KBM-7 (cell line): ENCODE measurements at places on chromosomes 12 and 14.

DNA sequence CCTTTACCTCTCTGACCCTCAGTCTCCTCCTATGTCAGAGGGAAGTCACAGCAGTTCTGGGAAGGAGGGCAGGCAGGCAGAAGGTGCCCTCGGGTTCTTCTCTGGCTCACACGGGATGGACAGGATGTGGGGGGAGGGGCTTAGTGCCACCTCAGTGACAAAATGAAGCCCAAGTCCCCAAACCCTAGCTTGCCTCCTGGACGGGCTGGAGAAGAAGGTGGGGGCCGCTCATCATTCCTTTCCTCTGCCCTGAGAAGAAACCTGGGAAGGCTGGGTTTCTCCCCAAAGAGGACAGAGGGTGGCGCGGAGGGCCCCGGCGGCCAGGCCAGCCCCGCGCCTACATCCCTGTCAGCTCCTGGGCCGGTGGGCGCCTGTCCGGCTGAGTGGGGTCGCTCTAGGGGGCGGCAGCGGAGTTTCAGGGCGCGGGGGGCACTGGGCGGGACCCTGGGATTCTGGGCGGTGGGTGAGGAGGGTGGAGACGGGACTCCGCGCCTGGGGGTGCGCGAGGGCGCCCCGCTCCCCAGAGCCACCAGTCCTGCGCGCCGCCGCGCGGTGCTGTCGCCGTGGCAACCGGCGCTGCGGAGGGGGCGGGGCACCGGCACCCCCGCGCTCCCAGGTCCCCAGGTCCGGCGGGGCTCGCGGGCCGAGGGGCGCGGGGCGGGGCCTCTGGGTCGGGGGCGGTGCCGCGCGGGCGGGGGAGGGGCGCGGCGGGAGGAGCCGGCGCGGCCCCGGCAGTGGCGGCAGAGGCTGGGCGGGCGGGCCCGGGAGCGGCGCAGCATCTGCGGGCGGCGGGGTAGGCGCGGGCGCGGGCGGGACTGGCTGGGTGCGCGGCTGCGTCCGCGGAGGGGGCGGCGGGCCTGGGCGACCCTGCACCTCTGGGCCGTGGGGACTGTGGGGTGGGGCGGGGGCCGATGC is at the start of gene TMEM121:
Gene TMEM121 (plus strand): TSS at position 723 of the 915 bp plus-strand sequence. CDS start 2,252 bp downstream, outside the sequence.
- peak; percentile 39 for DNase-seq

DNA sequence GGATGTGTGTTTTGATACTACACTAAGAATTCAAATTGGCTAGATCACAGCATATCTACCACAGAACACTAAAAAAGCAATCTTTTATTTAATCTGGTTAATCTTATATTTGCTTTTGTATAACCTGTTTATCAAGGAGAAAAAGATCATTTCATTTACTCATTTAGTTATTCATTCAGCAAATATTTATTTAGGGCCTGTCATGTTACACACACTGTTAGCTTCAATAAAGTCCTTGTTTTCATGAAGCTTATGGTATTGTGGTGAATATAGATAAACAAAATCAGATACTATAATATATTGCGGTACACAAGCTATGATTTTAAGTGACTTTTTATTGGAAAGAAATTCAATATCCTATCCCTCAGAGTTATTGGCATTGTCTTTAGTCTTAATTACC is 350.8 kb downstream of the LRFN5 start:
- no peak for DNase-seq

DNA sequence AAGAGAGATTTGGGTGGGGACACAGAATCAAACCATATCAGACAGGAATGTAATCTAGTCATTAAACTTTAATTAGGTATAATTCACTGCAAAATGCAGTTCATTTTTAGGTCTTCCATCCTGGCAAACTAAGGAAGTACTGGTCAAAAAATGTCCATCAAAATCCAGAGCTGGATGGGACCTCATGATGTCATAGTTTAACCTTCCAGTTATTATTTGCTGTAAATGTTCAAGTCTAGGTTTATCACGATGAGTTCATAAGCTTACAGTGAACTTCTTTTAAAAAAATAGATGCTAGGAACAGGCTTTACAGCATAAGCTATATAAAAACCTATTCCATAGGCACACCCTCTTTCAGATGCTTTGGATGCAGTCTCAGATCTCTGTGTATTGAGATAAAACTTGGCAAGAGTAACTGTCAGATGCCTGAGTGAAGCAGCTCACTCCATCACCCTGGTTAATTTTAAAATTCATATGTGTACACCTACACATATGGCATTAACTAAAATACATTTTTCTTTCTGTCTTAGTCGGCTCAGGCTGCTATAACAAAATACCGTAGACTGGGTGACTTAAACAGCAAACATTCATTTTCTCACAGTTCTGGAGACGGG is 7.9 kb downstream of the SSPN start:
- DNase-seq: no peak

- no peak for DNase-seq
Observed at GRCh38 chr14:69333791-69334337, 64.2 kb downstream of the ERH start.

DNA sequence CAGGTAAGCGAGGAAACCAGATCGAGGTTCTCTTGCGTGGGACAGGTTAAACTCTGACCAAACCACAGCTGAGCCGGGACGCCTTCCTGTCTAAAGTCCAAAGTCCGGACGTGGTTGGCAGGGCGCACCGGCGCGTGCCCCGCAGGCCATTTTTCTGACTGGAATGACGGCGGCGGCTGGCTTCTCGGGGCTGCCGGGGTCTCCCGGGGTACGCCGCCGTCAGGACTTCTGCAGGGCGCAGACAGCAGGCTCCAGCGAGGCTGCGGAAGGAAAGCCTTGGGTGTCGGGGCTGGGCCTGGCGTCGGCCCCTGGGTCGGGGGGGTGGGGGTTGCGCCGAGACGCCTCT is 32.8 kb downstream of the MIA2 start:
- no peak for DNase-seq

- peak; percentile 69 for DNase-seq
Observed at GRCh38 chr12:115922952-115923564, 354.4 kb downstream of the MED13L start.

- DNase-seq: no peak
Observed at GRCh38 chr14:64769096-64770020, 65.1 kb downstream of the PLEKHG3 start.

- DNase-seq: no peak
Observed at GRCh38 chr12:130783110-130783715, 55.8 kb downstream of the STX2 start.

- DNase-seq: no peak
Observed at GRCh38 chr14:90017371-90017770, 44.4 kb upstream of the KCNK13 start.

- DNase-seq: no peak
Observed at GRCh38 chr14:90612801-90613200, 203.4 kb downstream of the TTC7B start.

- DNase-seq: peak; percentile 30
Observed at GRCh38 chr14:95993768-95994592, 45.2 kb upstream of the C14orf132 start.

- no peak for DNase-seq
Observed at GRCh38 chr14:75297411-75298040, 18.9 kb downstream of the FOS start.

- no peak for DNase-seq
Observed at GRCh38 chr14:97410667-97411620, 613.8 kb downstream of the VRK1 start.

DNA sequence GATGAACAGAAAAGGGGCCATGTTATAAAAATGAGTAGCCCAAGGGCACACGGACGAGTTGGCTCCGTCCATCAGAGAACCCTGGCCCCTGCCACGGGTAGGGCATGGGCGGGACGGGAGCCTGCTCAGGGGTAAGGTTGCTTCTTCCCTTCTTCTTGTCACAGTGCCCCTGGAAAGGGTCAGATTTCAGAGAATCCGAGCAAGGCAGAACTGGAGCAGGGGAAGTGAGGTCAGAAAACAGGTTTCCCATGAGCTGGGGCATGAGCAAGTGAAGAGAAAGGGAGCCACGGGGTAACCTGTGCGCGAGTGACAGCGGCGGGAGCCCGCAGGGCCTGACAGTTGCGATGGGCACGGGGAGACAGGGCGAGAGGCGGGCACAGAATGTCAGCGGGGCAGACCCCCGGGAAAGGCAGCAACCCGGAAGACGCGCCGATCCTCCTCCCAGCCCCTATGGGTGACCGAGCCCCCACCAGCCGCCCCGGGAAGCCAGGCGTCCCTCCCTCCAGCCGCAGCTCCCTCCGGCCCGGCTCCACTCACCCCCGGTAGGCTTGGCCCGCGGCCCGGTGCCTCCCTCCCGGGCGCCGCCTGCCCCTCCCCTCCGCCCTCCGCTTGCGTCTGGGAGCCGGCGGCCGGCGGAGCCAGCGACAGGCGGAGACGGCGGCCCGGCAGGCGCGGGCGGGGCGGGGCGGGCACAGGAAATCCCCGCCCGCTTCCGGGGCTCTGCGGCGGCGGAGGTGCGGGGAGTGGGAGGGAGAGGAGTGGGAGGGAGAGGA is at the start of gene ZNF641:
Gene ZNF641 (minus strand): TSS at position 671 of the 773 bp plus-strand sequence. CDS start 2,829 bp downstream, outside the sequence.
- peak; percentile 58 for DNase-seq

DNA sequence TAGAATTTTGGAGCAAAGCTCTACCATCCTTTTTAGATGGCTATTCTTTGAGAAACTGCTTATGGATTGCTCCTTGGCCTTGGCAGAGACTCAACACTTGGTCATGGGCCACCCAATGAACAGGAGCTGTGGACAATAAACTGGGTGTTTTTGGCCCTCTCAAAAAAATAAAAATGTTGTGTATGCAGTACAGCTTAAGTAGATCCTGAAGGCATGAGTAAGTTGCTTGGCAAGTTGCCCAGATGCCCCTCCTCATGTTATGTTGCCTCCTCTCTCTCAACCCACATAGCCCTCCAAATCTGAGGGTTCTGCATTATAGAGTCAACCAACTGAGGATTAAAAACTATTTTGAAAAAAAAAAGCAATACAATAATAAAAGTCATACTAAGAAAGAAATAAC is 124.9 kb downstream of the ATP23 start:
- no peak for DNase-seq

- no peak for DNase-seq
Observed at GRCh38 chr12:20350026-20350425, 18.3 kb upstream of the PDE3A start.

GRCh38 chr12:50785406-50786001 is 21.6 kb downstream of the ATF1 start:
- no peak for DNase-seq

DNA sequence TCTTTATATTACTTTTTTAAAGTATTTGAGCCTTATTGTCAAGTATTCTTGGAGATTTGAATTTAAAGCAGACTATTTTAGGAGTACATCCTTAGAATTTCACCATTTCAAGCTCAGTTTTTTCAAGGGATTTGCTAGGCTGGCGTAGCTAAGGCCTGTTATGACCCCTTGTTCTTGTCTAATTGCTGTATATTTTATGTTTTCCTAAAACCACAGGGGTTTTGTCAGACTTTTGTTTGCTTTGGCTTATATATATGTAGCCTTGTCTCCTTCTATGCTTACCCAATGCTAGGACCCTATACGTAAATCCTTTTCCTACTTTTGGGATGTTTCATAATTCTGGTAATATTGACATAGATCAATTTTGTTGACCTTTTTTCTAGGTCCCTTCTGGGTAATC is 147.0 kb upstream of the SYT10 start:
- DNase-seq: no peak

GRCh38 chr12:113512568-113512967 is 40.9 kb upstream of the LHX5 start:
- DNase-seq: no peak

DNA sequence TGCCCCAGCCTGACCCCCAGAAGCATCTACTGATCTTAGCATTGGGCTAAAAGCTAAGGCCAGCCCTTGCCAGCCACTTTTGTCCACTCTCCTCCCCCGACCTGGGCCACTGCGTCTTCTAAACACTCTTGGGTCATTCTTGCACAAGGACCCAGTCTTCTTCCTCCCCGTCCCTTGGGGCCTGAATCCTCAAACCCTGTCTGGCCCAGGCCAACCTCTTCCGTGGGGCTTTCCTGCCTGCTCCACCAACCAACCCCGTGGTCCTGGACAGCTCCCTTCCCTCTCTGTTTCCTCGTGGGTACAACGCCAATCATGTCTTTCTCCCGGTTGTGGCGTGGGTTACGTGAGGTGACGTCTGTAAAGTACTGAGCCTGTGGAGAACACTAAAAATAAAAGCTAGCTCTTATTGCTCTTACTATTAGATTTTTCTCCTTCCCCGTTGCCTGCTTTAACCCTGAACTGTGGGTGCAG is 21.5 kb downstream of the FAM222A start:
- DNase-seq: no peak

GRCh38 chr14:38290601-38291188 is 34.8 kb upstream of the CLEC14A start:
- no peak for DNase-seq

- no peak for DNase-seq
Observed at GRCh38 chr14:99117671-99118045, 154.3 kb downstream of the BCL11B start.

- no peak for DNase-seq
Observed at GRCh38 chr14:71474301-71475265, 457.6 kb upstream of the RGS6 start.

GRCh38 chr14:56297449-56297848 is 179.2 kb downstream of the PELI2 start:
- DNase-seq: no peak

GRCh38 chr12:110367181-110367864 is 36.2 kb downstream of the ANAPC7 start:
- no peak for DNase-seq

- DNase-seq: no peak
Observed at GRCh38 chr14:22739423-22739822, 27.1 kb upstream of the OXA1L start.

DNA sequence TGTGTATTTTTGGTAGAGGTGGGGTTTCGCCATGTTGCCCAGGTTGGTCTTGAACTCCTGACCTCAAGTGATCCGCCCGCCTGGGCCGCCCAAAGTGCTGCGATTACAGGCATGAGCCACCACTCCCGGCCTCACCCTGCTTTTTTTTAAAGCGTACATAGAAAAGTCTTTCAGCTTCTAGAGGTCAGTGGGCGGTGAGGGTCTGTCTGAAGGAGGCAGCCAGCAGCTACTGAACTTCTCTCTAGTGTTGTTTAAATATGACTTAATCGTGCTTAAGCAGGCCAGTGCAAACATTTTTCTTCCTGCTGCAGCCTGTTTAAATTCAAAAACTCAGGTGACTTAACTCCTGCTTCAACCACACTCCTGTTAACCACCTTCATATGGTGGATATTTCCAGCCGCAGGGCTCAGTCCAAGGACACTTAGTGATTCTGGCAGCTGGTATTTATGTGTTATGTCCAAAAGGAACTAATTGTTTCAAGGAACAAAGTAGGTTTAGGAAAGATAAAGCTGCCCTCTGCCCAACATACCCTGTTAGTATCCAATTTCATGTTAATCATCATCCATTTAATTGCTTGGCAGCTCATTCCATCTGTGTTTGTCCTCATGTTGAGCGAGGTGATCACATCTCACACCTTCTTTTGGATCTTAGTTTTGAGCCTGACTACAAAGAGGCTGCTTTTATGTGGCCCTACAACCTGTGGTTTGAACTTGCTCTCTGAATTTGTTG is 2.0 kb downstream of the PRKAB1 start:
- DNase-seq: no peak

DNA sequence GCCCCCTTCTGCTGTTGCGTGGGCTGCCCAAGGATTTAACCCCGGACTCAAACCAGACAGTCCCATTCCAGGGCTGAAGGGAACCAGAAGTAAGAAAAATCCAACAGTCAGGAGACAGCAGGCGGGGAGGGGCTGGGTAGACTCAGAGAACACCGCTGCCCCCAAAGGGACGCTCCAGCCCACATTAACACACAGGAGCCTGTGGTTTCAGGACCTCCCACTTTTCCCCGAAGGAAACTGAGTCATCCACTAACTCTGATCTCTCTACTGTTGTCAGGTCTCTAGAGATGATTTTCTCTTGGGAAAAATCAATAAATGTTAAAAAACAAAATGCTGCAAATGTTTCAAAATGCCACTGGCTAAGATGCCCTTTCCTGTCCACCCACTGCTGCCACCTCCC is 41.6 kb downstream of the FBXO21 start:
- no peak for DNase-seq
